ENCODE measurements at places on chromosomes 4 and X.

GRCh38 chr4:22410645-22411247 lies 105.1 kb downstream of the ADGRA3 start:
- no peak for DNase-seq

GRCh38 chr4:140098455-140099160 lies 55.4 kb downstream of the MAML3 start:
- DNase-seq: no peak

- peak; percentile 95 for DNase-seq
These were observed 32.4 kb downstream of the FGFRL1 start for GRCh38 chr4:1043651-1044468.

GRCh38 chrX:53421772-53422085 lies 725 bp downstream of the SMC1A start:
- no peak for DNase-seq

DNA sequence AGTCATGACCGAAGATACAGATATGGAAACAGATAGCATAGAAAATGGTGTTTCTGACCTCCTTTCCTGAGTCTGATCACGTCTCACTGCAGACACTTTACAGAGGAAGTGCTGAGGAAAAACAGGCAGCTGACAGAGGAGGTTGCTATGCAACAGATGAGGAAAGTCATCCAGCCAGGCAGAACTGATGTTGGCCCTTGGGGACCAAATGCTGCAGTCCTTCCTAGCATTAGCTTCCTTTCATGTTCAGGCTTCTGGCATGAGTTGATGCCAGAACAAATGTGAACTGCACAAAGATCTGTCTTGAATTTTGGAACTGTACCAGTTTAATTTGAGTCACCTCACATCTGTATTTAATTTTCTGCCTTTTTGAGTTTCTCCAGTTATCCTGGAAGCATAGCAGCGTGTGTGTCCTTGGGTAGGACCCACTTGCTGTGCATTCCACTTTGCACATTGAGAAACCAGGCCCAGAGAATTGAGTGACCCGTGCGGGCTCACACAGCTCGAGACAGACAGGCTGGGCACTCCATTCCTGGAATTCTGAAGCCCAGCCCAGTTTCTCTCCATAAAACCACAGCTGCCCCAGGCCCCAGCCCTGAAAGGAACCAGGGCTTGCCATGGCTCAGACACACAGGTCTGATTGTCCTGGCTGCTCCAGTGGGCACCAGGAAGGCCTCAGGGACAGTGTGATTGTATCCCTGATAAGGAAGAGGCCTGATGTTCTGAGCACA lies 1.4 kb upstream of the MAGED1 start:
- no peak for DNase-seq

- no peak for DNase-seq
These were observed 45.8 kb downstream of the AREG start for GRCh38 chr4:74490736-74491135.

- DNase-seq: no peak
These were observed 13.5 kb downstream of the RXFP1 start for GRCh38 chr4:158535130-158535614.

GRCh38 chrX:11954176-11954575 lies 184.1 kb upstream of the FRMPD4 start:
- no peak for DNase-seq

DNA sequence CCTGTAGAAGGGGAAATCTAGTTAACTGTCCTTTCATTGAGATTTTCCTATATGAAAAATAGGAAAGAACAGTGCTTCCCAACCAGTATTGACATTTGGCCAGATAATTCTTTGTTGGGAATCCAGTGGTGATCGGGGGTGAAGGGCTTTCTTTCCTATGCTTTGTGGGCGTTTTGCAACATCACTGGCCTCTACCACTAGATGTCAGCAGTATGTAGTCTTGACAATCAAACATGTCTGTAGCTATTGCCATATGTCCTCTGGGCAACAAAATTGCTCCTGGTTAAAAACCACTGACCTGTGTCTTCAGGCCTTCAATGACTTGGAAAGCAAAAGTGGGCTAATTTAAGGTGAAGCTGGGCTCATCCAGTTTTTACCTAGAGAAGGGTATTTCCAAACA lies 658.5 kb downstream of the DACH2 start:
- no peak for DNase-seq

DNA sequence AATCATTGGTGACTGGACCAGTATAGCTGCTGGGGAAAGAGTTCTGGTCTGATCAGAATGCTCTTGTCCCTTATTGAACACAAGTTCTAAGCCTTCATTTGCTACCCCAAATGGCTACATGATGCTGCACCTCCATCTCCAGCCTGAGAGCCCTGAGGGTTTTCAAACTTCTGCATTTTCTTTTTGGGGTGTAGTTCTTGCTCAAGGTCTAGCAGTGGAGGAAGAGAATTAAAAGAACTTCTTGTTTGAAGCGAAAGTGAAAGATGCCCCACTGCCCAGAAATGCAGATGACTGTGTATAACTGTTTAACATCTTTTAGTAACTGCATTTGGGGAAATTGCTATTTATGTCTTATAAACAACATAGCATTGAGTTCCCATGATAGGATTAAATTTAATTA lies 38.5 kb downstream of the LAMTOR3 start:
- DNase-seq: no peak

DNA sequence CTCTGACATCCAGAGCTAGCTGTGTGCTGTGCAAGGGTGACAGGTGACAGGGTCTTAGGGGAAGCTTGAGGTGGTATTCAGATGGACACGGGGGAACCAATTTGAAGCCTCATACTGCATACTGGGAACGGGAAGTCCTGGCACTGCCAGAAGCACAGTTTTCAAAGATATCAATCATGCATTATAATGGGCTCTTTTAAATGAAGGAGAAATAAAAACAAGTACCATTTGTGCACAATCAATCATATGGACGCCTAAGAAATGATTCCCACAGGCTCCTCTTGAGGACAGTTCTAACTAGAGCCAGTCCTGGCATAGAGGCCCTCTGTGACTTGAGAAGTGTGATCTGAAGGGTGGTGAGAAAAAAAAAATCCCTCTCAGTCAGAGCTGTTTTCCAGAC lies 50.9 kb downstream of the TSC22D3 start:
- DNase-seq: no peak

- no peak for DNase-seq
These were observed 53.3 kb downstream of the CAMK2D start for GRCh38 chr4:113708250-113708649.

- no peak for DNase-seq
These were observed 23.9 kb downstream of the ZFYVE28 start for GRCh38 chr4:2394528-2394927.

DNA sequence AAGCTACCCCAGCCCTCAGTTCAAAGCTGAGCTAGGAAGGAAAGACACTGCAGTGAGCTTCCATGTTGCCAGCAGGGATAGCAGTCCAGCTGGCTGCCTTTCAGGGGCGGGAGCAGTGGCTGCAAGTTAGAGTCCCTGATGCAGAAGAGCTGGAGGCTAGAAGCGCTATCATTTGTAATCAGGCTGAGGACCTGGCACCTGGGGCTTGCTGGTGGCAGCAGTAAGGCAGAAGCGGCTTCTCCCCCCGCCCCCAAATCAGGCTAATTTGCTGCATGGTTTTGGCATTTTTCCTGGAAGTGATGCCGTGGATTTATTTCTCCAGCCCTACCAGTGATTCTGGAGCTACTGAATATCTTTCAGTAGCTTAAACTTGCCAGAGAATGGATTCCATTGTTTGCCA lies 203.3 kb downstream of the CLCN4 start:
- no peak for DNase-seq

DNA sequence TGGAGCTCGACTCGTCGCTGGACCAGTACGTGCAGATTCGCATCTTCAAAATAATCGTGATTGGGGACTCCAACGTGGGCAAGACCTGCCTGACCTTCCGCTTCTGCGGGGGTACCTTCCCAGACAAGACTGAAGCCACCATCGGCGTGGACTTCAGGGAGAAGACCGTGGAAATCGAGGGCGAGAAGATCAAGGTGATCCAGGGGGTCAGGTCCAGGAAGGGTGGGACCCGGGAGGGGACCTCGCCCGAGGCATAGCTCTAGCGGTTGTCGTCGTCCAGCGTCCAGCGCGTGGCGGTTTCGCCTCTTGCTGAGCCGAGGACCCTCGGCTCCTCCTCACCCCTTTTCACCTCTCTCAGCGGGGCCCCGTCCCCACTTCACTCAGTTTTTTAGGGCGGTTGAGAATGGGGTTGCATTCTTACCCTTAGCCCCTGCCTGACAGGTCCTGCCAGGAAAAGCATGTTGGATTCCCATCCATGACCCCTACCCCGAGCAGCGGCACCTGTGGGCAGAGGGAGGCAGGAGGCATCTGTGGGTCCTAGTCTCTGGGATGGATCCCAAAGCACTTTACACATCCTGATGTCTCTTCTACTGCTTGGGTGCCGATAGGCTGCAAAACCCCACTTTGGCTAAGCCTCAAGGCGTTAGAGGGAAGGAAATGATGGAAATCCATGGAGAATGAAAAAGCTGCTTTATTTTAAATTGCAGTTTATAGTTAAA lies 524 bp downstream of the RAB33A start:
- DNase-seq: no peak

DNA sequence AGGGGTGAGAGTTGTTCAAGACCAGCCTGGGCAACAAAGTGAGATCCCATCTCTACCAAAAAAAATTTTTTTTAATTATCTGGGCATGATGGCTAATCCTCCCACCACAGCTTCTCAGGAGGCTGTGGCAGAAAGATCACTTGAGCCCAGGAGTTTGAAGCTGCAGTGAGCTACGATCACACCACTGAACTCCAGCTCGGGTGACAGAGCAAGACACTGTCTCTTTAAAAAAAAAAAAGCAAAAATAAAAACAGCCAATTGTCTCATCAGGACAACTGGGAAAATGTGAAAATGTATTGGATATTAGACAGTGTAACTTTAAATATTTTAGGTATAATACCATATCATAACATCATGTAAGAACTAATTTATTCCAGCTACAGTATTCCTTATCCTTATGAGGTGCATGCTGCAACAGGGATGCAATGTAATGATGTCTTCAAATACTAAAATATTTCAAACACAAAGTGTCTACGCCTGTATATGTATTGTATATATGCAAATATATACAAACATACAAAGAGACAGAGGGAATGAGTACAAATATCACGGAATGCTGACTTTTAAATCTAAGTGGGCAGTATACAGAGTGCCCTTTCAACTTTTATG lies 17.2 kb downstream of the FAM13A start:
- DNase-seq: no peak

GRCh38 chr4:179607003-179607402 lies 2164.8 kb upstream of the AGA start:
- DNase-seq: no peak

DNA sequence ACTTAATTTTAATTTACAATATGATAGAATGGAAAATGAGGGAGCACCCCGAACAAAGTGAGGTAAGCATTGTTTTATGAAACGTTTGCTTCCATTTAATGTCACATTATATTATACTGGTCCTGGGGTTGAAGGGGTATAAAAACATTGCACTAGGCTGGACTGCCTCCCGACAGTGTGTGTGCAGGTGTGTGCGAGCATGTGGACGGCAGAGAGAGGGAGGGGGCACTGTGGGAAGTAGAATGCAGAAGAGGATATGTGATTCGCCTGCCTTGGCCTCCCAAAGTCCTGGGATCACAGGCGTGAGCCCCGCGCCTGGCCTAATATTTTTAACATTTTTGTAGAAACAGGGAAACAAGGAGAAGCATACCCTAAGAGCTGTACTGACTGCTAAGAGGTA lies 36.0 kb downstream of the IRF2 start:
- no peak for DNase-seq

All from suprapubic skin (tissue), 4 donors.